ENCODE measurements at places on chromosomes 5 and 9.
A peak's percentile ranks its signal among the peaks of the same experiment; 100 is the strongest.

- no peak for DNase-seq
Measured at GRCh38 chr9:93265972-93266371, 82.0 kb downstream of the WNK2 start.

DNA sequence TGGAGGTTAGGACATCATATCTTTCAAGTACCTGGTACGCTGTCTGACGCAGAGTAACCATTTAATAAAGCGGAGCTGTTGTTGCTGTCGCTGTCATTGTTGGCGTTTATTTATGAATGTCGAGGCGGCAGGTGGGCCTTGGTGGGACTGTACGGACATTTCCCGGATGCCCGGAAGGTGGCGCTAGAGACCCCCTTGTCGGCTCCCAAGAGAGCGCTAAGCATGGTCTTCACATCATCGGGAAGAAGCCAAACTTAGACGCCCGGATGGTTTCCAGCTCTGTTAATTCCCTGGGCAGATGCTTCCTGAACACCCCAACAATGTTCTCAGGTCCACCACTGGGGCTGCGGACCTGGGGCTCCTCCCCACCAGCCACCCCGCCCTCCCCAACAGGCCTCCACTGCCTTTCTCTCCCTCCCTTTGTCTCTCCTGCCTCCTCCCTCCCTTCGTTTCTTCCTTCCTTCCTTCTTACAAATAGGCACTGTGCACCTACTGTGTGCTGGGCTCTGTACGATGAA is 54.1 kb downstream of the DUSP1 start:
- DNase-seq = peak; percentile 61

DNA sequence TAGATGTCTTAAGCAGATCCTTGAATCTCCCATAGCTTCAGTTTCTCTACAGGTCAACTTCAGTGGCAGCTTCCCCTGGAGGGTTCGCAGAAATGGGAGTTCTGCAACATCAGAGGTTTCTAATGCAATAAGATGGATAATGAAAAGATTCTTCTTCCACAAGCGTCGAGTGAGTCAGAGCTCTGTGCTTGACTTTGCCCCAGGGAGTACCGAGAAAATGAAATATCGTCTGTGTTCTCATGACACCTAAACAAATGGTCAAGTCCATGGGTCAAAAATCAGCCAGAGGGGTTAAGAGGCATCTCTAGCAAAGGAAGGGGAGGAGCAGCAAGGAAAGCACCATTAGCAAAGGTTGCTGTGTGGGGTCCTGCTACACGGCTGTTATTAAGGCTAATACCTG is 3.2 kb upstream of the ADRA1B start:
- no peak for DNase-seq

GRCh38 chr5:2658447-2658846 is 93.0 kb downstream of the IRX2 start:
- no peak for DNase-seq

DNA sequence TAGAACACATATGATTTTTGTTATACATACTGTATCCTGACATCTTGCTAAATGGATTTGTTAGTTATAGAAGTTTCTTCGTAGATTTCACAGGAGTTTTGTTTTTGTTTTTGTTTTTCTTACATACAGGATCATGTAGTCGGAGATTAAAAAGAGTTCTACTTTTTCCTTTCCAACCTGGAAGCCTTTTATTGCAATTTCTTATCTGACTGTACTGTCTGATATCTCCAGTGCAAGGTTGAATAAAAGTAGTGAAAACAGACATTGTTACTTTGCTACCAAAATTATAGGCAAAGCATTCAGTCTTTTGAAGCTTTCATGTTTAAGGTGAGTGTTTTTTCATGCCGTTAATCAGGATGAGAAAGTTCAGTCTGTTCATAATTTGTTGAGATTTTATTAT is 117.4 kb upstream of the PRSS3 start:
- no peak for DNase-seq

Measured in stimulated activated CD8-positive, alpha-beta memory T cell treated with anti-CD3 and anti-CD28 coated beads, Interleukin-15, amount 100 ng/mL, for 4 hours (primary cell).